ENCODE measurements at places on chromosomes 1 and 21. TPM values are rescaled to one million over a fixed set of nuclear protein-coding genes. Genes with fewer than 3 reads are reported as not detected.

Gene TPTE
- total RNA-seq = 5.9 TPM

Gene KNCN
- not detected for total RNA-seq

Gene CFHR3
- not detected for total RNA-seq

Gene TARBP1
- 32.5 TPM for total RNA-seq

Gene PRAMEF13
- total RNA-seq = not detected

Gene KIF21B
- 3.4 TPM for total RNA-seq

Gene VWA5B1
- not detected for total RNA-seq

Gene GPR25
- not detected for total RNA-seq

Gene SPATA46
- total RNA-seq = not detected

Gene RIPPLY3
- not detected for total RNA-seq

Gene NBPF20
- total RNA-seq = 2.5 TPM

Gene BSND
- total RNA-seq = not detected

Gene ITLN1
- total RNA-seq = 0.11 TPM

Gene WDR64
- not detected for total RNA-seq

Gene HAPLN2
- total RNA-seq = 0.23 TPM

Gene PADI2
- 0.89 TPM for total RNA-seq

Gene UTS2
- total RNA-seq = not detected

Gene RAB25
- not detected for total RNA-seq

Gene COL16A1
- 38.2 TPM for total RNA-seq

Gene S100A2
- 88.6 TPM for total RNA-seq

Gene L1TD1
- not detected for total RNA-seq

Gene PLEKHA6
- total RNA-seq = 0.83 TPM

Gene GSTM1
- 5.4 TPM for total RNA-seq

Gene HCRTR1
- not detected for total RNA-seq

Gene AKIRIN1
- 75.8 TPM for total RNA-seq

Gene SELL
- total RNA-seq = 7.3 TPM

Gene RUNX3
- total RNA-seq = 5.6 TPM

Gene SLAMF6
- total RNA-seq = not detected

All from Daoy (cell line).